ENCODE measurements at places on chromosomes 5 and 9.

DNA sequence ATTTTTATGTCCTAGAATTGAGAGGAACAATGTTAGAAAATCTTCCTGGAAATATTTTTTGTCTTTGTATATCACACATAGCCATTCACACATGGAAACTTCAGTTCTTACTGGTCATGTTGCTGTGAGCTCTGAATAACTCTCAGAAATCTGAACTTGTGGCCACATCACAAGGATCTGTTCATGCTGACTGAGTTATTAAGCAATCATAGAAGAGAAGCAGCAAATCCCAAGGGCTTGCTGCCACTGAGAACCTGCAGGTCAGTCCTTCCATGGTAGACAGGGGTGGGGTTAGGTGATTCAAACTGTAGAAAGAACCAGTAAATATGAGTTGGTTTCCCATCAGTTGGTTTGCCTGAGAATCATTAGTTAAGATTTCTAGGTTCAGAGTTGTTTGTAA is 27.6 kb downstream of the SGCD start:
- DNase-seq = no peak

GRCh38 chr9:72131206-72131605 is 18.0 kb upstream of the GDA start:
- DNase-seq = no peak

- no peak for DNase-seq
Measured at GRCh38 chr9:133824106-133824801, 86.1 kb upstream of the SARDH start.

- DNase-seq = no peak
Measured at GRCh38 chr9:76720245-76720644, 44.0 kb upstream of the PCA3 start.

GRCh38 chr9:36135741-36136271 is 727 bp upstream of the GLIPR2 start:
- no peak for DNase-seq
